ENCODE measurements at places on chromosomes 12 and 14.
A peak's percentile ranks its signal among the peaks of the same experiment; 100 is the strongest.

DNA sequence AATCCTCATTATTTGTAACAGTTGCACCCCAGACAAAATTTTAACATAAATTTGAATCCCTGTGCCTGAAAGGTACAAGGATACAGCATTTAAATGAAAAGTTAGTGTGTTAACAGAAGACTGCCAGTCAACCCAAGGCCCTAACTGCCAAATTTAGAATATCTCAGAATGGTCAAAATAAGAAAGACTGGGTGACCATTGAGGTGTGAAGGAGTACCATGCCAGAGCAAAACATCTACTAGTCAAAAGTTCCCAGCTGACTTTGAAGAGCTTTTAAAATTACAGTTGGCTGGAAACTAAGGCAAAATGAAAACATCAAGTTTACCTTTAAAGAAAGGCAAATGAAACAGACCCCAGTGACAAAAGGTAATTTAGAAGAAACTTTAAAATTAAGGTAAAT lies 18.4 kb downstream of the SAV1 start:
- no peak for DNase-seq

DNA sequence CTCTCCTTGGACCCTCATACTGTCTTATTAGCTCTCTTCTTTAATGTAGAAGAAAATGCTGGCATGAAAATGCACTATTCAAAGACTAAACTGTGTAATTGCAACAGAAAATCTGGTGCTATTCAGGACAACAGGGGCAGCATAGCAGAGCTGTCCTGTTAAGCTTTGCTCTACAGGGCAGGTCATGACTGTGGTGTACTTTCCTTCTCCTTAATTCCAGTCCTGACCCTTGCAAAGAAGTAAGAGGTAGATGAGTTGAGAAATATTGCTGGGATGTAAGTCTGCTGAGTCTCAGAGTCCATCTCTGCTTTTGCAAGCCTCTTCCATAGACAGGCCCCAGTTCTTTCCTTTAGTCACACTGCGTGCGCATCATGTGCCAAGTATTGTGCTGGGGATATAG lies 52.6 kb upstream of the STK38L start:
- DNase-seq = no peak

- no peak for DNase-seq
These were observed 194.1 kb upstream of the RASSF8 start for GRCh38 chr12:25764409-25764808.

DNA sequence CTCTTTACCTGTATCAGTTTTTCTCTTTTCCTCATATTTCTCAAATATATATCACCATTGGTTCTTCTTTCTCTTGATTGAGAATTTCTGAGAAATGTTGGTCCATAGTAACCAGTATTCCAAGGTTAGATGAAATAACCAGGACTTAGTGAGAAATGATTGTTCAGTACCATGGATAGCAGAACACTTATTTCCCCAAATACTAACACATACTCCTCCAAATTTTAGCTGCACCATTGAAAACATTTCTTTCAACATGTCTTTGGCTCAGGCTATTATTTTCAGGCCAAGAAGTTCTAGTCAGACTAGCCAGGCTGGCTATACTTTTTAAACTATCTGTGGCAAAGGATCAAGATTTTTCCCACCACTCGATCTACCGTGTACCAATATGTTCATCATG lies 113.3 kb downstream of the PTPRO start:
- no peak for DNase-seq

DNA sequence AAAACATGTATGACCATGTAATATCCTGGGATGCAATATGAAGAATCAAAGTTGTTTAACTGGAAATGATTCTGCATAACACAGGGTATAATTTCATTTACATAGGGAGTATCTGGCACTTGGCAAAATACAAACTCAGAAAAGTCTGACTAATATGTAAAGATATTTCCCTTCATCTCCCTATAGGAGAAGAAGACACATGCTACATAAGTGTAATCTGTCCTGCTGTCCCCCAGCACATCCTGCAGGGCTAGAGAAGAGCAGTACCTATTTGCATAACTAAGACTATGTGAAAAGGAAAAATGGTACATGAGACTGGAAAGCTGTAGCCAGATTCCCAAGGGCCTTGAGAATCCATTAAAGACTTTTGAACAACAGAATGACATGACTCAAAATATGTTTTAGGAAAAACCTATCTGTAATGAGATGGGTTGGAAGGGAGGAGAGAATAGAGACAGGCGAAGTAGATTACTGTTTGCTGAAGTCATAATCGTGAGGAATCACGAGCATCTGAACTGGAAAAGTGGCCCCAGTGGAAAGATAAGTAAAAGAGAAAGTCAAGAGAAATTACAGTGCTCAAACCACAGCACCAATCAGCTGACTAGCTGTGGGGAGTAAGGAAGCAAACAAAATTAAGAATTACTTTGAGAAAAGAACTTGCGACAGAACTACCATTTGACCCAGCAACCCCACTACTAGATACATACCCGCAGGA lies 155.1 kb upstream of the HMGA2 start:
- DNase-seq = no peak

DNA sequence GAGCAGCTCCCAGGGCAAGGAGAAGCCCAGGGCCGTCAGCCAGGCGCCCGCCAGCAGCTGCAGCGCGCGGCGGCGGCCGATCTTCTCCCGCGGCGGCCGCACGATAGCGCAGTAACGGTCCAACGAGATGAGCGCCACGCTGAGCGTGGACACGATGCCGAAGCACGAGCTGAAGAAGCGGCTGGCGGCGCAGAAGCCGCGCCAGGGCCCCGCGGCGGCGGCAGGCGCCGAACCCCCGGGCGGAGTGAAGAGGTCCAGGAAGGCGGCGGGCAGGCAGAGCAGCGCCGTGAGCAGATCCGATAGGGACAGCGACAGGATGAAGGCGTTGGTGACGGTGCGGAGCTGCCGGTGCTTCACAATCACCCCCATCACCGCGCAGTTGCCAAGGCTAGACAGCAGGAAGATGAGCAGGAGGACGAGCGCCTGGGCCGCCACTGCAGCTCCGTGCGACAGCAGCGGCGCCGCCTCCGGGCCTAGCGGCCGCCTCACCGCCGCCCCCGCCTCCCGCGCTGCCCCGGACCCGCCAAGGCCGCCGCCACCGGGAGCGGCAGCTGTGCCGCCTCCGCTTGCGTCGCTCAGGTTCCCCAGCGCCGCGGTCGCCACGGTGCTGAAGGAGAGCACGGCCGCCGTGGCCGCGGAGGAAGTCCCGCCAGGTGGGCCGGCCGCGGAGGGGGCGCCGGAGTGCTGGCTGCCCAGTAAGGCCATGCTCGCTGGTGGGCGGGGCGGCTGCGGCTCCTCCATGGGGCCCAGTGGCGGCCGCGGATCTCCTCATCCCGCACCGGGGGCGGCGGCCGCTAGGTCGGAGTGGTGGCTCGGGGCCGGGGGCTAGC lies 479 bp downstream of the GPR135 start:
- DNase-seq = peak; percentile 83

- no peak for DNase-seq
These were observed 14.9 kb upstream of the CCDC60 start for GRCh38 chr12:119319638-119320037.

DNA sequence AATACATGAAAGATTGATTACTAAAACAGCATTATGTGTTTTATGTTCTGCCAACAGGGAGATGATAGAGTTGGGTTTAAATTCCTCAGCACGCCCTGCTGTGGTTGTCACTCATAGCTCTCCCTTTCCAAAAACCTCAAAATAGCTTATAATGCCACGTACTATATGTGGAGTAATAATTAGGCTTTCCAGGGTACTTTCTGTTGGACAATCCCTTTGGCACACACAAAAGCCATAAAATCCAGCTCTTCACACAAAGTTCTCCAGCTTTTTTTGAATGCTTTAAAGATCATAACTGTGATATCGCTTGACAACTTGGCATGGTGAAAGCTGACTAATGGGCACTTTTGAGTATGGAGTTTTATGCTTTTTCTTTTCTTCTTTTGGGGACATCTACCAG lies 145.3 kb upstream of the DCN start:
- DNase-seq = no peak

DNA sequence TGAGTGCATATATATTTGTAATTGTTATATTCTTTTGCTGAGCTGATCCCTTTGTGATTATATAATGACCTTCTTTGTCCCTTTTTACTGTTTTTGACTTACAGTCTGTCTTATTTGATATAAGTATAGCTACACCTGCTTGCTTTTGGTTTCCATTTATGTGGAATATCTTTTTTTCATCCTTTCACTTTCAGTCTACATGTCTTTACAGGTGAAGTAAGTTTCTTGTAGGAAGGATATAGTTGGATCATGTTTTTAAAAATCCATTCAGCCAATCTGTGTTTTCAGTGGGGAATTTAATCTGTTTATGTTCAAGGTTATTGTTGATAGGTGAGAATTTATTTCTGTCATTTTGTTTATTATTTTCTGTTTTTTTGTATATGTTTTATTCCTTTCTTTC lies 12.1 kb downstream of the GZMH start:
- DNase-seq = no peak

DNA sequence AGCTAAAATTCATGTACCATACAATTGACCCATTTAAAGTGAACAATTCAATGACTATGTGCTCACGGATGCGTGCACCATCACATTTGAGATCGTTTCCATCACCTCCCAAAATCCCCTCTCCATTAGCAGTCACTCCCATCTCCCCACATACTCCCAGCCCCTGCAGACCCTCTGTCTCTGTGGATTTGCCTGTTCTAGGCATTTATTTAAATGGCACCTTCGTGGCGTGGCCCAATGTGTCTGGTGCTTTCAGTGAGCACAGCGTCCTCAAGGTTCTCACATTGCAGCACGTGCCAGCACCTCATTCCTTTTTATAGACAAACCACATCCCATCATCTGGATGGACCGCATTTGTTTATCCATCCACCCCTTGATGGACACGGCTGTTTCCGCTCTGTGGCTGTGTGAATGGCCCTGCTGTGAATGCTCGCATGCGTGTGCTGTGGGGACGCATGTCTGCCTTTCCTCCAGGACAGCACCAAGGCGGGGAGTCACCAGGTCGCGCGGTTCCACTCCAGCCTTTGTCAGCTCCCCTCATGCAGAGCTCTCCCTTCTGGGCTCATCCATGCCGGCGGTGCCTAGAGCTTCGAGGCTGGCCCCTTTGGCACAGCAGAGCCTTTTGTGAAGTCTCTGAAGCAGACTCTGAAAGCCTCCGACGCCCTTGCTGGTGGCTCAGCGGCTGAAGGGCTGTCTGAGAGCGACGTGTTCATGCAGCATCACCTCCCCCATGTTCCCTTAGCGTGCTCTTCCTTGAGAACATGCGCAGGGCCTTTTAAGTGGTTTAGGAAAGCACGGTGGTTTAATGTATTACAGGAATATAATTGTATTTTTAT lies 184.4 kb downstream of the KIF26A start:
- DNase-seq = peak; percentile 46

- DNase-seq = no peak
These were observed 22.7 kb upstream of the PPP2R5C start for GRCh38 chr14:101738703-101739320.

- DNase-seq = no peak
These were observed 18.7 kb upstream of the ASPG start for GRCh38 chr14:104066719-104067295.

DNA sequence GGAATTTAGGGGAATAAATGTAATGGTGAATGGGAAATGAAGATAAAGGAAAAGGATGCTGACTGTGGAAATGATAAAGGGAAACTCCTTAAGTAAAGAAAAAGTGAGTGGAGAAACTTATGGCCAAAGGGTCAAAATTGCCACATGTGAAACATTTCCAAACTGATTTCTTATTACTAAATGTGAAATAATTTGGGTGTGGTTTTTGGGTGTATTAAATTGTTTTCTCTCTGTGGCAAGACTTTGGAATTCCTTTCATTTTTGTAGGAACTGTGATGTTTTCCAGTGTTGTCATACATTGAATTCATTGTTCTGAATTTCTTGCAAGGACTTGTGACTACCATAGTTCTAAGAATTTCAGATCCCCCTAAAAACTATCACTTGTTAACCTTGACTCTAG lies 1891.5 kb upstream of the SEL1L start:
- no peak for DNase-seq

GRCh38 chr14:63438065-63438757 lies 105.0 kb downstream of the PPP2R5E start:
- peak; percentile 87 for DNase-seq

- no peak for DNase-seq
These were observed 62.1 kb downstream of the TNFAIP2 start for GRCh38 chr14:103185051-103186029.

DNA sequence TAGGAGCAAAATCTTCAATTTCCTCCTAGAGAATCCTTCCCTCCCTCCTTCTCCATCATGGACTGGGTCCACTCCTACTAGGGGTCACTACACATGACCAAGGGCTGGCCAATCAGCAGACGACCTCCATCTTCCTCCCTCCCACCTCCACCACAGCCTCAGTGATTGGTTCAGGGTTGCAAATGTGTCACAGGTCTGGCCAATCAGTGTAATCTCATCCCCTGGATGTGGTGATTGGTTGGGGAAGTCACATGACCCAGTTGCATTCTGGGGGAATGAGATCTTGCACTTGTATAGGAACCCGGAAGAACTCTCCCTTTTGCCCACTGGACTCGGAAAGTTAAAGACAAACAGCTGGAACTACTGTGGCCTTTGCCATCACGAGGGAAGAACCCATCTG lies 169.2 kb downstream of the PIWIL1 start:
- DNase-seq = no peak

GRCh38 chr12:110254971-110255540 lies 26.0 kb upstream of the ATP2A2 start:
- DNase-seq = no peak

DNA sequence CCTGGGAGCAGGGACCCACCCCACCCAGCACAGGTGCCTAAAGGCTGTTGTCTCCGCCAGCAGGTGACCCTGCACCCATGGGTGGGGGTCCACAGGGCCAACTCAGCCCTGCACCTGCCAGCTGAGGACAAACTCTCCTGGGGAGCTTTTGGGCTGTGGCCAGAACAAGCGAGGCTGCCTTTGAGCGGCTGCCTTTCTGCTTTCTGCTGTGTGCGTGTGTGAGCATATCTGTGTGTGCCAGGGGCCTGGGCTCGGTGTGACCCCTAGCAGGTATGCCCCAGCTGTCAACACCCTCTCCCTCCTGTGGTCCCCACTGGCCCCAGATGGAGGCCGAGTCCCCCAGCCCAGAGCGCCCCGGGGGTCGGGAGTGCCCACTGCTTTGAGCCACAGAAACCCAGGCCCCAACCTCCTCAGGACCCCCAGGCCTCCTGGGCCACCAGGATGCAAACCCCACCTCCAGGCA lies 25.9 kb upstream of the GPR132 start:
- DNase-seq = no peak

Measured in right forelimb (tissue), 1 donor.